NCI-H1436 treated with DMSO at 0.1 percent for 48 hours (cell line): ENCODE measurements at places on chromosomes 12 and 14.

- DNase-seq: no peak
Observed at GRCh38 chr12:34163443-34163842, 141.1 kb downstream of the ALG10 start.

- DNase-seq: no peak
Observed at GRCh38 chr12:98406378-98406777, 109.0 kb upstream of the TMPO start.

GRCh38 chr14:63893701-63894458 lies 41.1 kb downstream of the SYNE2 start:
- no peak for DNase-seq

- no peak for DNase-seq
Observed at GRCh38 chr12:93111773-93112172, 182.7 kb upstream of the EEA1 start.

- DNase-seq: no peak
Observed at GRCh38 chr14:59190372-59190771, 1.9 kb downstream of the DAAM1 start.

DNA sequence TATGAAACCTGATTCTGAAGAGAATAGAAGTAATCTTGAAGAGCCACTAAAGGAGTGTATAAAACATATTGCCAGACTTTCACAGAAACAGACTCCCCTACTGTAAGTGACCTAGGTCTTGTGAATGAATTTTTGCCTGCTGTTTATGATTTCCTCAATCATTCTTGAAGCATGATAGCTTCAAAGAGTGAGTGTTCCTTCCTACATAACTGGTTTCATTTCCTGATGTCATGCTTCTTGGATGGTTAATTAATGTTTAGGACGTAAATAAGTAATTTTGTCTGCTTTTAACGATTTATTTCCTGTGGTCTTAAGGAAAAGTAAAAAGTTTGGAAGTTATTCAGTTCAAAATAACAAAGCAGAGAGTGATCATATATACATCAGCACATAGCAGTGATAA lies 129.8 kb downstream of the PIK3C2G start:
- DNase-seq: no peak

- no peak for DNase-seq
Observed at GRCh38 chr12:122137229-122137628, 36.8 kb downstream of the IL31 start.

- DNase-seq: no peak
Observed at GRCh38 chr12:118685983-118686607, 295.2 kb upstream of the SRRM4 start.

DNA sequence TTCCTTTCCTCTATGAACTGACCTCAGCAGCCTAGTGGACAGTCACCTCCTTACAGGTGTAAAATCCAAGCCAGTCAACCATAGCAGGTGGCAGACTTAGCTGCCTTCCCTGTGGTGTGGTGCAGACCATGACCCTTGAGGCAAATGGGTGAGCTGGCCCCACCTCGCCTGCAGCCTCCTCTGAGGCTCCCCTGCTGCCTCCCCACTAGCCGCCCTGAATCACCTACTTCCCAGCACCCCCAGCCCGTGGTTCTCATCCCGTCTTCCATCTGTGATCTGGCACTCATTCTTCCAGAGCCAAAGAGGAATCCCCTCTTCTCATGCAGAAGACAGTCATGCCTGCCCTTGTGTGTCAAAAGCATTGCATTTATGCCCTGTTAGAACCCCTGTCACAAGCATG lies 34.4 kb upstream of the TSPAN9 start:
- no peak for DNase-seq

GRCh38 chr14:64680013-64680713 lies 24.1 kb upstream of the PLEKHG3 start:
- no peak for DNase-seq

DNA sequence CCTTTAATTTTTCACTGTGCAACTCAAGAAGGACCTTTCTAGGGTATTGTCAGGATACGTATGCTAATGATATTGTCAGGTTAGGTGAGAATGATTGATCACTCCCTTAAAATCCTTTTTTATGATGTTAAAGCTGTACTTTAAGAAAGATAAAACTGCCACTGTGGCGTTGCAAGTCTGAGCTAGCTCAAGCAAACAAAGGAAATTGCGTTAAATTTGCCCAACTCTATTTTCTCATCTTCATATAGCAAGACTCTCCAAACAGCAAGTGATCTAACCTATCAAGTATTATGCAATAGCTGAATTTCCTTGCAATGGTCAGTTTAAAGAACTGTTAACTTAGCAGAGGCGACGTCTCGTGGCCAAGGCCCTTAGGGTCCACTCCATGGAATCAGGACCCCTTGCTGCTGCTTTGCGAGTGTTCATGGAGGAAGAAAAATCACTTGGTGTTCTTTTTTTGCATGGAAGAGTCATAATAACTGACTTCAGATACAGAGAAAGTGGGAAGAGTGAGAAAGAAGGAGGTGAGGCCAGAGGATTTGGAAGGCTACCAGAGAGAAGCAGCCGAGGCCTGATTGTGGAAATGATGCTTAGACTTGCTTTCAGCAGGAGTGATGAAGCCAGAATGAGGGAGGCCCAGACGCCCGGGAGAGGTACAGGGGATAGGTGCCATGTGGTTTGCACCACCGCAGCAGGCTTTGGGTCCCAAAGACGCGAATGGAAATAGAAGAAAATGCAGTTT lies 2.5 kb downstream of the TRAF3 start:
- no peak for DNase-seq

GRCh38 chr14:68656452-68656851 lies 136.4 kb downstream of the ZFP36L1 start:
- DNase-seq: no peak

- DNase-seq: no peak
Observed at GRCh38 chr12:85836197-85837090, at the start of gene RASSF9. Gene RASSF9, minus strand, starts transcription at chr12:85836409. Its CDS starts 208 bp downstream, at chr12:85836201.

DNA sequence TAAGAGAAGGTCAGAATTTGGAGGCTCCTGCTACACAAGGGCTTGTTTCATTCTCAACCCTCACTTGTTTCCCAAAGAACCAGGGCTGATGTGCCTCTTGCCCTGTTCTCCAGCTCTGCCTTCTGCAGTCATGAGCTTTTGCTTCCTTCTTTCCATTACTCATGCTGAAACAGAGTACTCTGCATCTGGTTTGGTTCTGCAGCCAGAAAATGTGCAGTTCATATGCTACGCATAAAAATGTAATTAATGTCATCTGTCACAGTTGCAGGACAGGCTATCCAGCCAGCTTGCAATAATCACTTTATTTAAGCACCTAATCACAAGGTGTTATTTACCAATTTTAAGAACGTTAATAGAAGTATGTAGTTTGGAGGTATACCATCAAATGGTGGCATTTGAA lies 150.2 kb downstream of the SRGAP1 start:
- no peak for DNase-seq

DNA sequence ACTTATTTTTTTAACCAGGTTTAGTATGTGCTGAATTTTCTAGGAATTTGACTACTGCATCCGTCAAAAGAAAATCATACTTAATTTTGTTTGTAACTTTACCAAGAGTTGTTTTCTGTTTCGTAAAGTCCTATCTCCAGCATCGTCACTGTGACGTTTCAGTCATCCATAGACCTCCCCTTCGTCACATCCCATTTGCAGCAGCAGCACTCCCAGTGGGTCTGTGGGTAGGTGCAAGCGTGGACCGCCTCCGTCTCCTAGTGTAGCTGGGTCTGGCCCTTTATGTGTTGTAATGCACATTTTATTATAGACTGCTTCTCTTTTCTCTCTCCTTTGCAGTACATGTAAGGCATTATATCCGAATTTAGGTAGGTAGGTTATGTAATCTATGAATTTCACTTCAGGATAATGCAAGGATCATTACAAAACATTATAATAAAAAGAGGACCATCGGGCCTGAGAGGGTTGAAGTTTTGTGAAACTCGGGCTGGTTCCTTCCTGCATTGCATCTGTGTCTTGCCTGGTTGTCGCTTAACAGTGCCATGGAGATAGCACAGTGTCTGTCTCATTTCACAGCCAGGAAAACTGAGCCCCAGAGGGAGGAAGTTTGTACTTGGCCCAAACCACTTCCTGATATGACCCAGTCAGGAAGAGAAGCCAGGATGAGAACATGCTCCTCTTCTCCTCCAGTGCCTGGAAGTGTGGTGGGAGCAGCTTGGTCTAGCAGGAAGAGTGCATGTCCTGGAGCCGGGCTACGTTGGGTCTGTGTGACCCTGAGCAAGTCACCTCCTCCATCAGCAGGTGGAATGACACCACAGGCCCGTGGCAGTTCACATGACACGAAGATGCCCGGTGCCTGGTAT lies 41.3 kb downstream of the EVL start:
- no peak for DNase-seq

DNA sequence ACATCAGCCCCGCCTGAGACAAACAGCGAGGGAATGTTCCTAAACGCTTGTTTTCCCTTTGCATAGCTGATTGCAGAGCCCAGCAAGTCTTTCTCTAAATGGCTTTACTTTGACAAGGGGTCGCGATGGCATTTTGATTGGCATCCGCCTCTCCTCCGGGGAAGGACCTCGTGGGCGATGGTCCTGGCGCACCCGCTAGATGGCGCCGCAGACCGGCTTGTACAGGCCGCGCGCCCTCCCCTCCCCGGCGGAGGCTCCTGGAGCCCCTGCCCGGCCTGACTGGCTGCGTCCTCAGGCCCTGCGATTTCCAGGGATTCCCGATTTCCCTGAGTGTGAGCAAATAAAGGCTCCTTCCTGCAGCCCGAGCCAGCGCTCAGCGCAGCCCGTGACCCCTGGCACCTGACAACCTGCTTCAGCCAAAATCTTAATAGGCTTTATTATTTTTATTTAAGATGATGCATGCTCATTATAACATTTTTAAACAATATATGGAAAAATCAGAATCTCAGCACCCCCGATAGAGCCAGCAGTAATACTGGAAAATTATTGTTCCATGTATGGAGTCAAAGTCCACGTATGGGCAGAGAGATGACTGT lies 468.3 kb downstream of the AACS start:
- no peak for DNase-seq

GRCh38 chr12:37672655-37673260 lies 643.8 kb upstream of the ALG10B start:
- no peak for DNase-seq

DNA sequence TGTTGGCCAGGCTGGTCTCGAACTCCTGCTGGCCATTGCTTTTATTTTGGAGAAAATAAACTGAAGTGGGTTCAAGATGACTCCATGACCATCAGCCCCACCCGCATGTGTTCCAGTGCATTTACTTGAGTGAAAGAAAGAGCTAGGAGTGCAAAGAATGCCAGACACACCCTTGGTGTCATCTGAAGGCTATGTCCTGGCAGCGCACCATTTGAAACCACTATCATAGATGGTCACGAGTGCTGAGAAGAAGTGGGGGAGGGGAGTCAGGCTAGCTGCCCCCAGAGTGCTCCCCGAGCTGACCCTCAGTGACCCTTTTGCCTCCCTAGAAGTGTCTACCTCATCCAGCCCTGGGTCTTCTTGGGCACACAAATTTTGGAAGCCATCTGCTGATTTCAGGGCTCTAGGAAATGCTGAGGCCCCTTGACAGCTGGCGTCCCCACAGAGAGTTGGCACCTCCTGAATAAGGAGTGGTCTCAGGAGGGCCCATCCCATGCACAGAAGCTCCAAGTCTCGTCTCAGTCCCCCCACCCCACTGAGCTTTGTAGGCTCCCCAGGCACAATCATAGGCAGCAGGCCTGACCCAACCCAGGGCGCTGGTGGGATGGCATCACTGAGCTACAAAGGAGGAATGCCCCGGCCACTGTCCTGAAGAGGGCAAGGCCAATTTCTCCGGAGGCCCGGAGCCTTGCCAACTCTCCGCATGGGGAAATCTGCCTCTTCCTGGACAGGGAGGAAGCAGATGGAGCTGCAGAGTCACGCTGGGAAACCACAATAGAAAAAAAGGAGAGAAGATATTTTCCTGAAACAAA lies 28.0 kb downstream of the PXN start:
- DNase-seq: no peak

GRCh38 chr12:49555631-49556390 lies 12.1 kb downstream of the MCRS1 start:
- no peak for DNase-seq

DNA sequence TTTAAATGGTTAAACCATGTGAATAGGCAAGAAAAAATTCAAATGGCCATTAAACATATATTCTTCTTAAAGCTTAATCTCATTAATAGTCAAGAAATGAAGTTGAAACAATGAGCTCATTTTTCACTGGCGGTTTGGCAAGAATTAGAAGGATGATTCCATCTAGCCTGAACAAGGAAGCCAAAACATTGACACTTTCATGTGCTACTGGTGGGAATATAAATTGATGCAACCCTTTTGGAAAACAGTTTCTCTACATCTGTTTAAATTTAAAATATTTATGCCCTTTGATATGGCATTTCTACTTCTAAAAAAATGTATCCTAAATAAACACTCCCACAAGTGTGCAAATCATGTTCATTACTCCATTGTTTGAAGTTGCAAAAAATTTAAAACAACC lies 174.7 kb upstream of the HIF1A start:
- DNase-seq: no peak

GRCh38 chr12:95319694-95320331 lies 102.2 kb downstream of the VEZT start:
- no peak for DNase-seq

DNA sequence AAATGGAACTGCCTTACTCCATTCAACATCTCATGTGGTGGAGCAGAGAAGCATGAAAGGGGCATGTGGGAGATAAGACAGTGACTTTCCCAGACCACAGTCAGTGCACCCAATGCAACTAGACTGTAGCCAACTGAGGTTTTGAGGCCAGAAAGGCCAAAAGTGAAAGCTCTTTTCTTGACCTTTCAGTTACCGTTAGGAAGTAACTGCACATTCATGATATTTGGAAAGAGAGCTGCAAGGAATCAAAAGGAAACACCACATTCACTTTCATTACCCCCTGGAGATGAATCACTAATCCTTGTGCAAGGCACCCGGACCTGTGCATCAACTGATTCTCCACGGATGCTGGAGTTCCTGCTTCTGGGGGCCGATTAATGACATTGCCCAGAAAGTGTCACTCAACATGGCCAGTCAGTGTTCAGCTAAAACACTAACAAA lies 72.9 kb upstream of the ELK3 start:
- DNase-seq: no peak

GRCh38 chr14:24108336-24108874 lies 6.2 kb upstream of the DCAF11 start:
- no peak for DNase-seq

DNA sequence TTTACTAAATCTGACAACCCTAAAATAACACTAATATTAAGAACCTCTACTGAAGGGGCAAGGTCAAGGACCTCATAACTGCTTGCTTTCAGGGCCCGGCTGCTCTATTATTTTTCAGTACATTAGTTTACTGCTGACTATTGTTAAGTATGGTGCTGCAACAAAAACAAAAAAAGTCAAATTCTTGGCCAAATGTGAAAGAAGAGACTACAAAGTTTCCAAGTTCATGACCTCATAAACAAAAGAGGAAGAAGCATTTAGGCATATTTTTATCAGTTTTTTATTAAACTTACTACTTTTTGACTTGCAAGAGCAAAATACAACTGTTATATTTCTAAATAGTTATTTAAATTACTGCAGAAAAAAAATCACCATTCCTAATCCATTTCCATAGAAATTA lies 109.8 kb upstream of the GPHB5 start:
- DNase-seq: no peak

DNA sequence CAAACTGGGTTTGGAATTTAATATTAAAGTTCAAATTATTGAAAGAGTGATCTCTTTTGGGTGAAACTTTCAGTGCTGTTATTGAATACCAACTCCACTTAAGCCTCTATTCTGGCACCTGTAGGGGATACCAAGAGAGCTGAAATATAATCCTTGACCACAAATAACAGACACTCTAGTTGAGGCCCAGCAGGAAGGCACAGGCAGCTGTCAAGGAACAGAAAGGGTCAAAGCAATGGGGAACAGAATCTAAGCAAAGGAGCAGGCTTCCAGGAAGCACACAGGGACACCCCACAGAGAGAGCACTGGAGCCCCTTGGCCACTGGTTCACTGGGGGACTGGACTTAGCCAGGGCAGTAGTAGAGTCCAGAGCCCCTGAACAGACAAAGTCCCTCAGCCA lies 120.9 kb upstream of the SFSWAP start:
- DNase-seq: no peak
